ENCODE measurements at places on chromosomes 16 and 17.
A peak's percentile ranks its signal among the peaks of the same experiment; 100 is the strongest.

GRCh38 chr17:49067163-49067562 lies 65.4 kb upstream of the B4GALNT2 start:
- DNase-seq = no peak

DNA sequence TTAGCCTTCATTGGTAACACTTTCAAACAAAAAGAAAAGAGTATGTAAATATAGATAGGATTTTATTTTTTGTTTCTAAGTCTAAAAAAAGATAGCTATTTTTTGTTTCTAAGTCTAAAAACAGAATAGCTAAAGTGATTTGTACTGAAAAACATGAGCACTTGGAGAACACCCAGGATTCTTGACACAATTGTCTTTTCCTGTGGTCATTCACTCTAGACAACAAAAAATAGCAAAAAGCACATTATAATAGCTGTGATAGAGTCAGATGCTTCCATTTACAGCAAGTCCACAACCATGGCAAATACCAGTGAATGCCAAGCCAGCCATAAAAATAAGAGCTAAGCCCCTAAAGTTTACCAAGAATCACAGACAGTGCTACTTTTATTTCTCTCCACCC lies 36.7 kb downstream of the SKAP1 start:
- no peak for DNase-seq

GRCh38 chr17:76179496-76180467 lies 38.7 kb upstream of the FOXJ1 start:
- DNase-seq = no peak

DNA sequence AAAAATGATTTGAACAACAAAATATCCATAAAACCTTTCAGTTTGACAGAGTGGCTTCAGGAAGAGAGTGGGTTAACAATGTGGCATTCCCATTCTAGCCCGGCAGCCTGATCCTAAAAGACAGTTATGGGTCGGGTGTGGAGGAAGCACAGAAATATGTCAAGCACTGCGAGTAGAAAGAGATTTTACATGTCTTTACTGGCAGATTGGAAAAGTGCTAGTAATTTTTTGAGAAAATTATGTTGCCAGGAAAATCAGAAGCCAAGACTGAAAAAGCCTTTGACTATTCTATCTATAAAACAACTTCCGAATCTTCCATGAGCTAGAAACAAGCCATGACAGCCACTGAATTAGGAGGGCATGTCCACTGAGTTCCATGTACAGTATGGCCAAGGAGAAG lies 5.8 kb downstream of the CCL2 start:
- no peak for DNase-seq

DNA sequence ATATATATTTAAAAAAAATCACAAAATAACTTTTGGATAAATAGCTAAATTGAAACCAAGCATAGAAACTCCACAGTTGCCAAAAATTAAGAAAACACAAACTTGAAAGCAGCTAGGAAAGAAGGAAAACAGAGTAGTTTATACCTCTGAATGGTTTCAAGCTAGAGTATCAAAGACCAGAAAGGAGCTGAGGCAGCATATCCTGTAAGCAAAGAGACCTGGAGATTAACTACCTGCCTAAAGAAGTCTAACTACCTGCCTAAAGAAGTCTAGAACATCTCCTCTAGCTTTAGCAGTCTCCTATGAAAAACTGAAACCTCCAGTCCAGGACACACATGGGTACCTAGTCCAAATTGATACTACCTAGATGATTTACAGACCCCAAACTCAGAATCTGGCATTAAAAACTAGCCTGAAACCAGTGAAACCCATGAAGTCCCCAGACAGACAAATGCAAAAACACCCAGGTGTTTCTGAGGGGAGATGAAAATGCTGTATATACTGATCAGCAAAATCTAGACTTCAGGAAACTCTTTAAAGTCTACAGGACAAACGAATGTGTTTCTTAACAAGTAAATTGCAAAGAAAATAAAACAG lies 17.6 kb downstream of the APPBP2 start:
- DNase-seq = no peak

DNA sequence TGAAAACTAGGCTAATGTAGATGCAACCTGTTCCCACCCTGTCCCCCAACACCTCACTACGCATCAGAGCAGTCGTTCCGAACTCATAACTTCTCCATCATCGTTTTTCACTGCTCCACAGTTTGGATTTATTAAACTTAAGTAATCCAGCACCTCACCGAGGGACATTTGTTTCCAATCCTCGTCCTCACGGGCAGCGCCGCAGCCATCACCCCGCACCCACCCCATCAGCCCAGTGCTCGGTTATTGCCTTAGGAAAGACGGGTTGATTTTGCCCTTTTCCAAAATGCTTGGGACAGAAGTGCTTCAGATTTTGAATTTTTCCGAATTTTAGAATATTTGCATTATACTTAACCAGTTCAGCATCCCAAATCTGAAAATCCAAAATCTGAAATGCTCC lies 71.0 kb upstream of the DOC2B start:
- DNase-seq = no peak

- DNase-seq = no peak
These were observed 37.1 kb downstream of the DNAH2 start for GRCh38 chr17:7754656-7755055.

DNA sequence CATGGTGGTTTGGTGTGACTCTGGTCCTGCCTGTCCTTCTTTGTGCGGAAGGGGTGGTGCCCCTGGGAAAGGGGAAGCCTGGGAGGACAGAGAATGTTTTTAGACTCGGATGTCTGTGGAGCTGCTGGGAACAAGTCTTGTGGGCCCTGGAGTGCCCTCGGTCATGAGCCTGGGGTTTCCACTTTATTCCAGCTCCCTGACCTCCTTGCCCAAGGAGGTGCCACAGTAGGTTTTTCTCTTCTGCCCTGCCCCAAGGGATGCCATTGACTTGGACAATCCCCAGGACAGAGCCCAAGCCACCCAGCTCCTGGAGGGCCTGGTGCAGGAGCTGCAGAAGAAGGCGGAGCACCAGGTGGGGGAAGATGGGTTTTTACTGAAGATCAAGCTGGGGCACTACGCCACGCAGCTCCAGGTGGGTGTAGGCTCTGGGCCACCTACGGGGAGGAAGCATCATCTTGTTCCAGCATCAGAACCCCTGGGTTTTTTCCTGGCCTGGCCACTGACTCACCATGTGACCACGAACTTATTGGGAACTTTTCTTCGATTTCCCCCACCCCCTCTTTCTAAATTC lies 1.4 kb downstream of the STAT5A start:
- DNase-seq = peak; percentile 74

DNA sequence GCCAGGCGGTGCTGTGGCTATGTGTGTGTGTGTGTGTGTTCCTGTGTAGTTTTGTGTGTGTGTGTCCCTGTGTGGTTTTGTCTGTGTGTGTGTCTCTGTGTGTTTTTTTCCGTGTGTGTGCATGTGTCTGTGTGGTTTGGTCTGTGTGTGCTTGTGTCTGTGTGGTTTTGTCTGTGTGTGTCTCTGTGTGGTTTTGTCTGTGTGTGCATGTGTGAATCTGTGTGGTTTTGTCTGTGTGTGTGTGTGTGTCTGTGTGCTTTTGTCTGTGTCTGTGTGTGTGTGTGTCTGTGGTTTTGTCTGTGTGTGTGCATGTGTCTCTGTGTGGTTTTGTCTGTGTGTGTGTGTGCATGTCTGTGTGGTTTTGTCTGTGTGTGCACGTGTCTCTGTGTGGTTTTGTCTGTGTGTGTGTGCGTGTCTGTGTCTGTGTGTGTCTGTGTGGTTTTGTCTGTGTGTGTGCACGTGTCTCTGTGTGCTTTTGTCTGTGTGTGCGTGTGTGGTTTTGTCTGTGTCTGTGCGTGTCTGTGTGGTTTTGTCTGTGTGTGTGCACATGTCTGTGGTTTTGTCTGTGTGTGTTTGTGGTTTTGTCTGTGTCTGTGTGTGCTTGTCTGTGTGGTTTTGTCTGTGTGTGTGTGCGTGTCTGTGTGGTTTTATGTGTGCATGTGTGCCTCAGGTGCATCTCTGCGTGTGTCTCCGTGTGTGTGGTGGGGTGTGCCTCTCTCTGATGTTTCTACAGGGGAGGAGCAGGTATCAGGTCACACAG lies 62.3 kb downstream of the ZDHHC7 start:
- no peak for DNase-seq

DNA sequence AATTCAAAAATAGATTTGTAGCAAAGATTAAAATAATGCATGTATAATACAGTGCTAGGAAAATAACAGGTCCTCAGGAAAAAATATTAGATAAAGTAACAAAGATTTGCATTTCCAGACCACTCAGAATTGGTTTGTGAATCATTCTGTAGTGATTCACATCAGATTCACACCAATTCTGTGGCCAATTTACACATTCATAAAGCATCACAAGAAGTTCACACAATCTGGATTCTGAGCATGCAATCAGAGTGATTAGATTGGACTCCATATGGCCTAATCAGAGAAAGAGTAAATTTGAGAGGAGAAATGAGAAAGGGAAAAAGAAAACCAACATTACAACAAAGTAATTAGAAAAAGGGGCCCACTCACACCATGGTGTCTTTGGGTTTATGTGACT lies 36.0 kb upstream of the SLC47A1 start:
- no peak for DNase-seq

DNA sequence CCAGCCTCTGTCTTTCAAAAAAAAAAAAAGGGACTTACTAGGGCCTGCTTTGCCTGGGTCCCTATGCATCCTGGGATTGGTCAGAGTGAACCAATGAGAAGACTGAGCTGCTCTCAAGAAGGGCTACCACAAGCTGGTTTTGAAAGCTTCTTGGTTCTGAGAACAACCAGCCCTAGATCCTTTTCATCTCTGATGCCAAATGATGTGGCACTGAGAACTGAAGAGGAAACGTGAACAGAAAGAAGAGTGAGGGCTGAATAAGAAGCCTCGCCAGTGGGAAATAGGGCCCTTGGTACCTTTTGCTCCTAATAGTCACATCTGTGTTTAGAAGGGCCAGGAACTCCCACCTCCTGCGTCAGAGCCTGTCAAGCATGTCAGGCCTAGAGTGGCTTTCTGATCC lies 10.7 kb downstream of the TACO1 start:
- no peak for DNase-seq

DNA sequence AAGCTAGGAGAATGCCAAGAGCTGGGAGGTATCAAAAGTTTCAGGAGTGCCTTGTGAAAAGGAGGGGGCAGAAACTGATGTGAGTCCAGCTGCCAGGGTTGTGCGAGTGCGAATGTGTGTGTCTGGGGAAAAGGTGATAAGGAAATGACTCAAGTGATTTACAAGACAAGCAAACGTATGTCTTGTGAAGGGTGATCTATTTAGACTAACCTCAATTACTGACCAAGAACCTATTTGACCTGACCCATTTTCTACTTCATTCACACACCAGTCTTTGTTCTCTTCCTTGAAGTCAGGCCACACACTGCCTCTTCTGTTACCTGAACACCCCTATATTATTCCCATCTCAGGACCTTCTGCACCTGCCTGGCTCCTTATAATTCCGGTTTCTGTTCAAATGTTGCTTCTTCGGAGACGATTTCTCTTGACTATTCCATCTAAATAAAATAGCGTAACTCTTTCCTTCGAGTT lies 1.0 kb downstream of the GDE1 start:
- peak; percentile 15 for DNase-seq

- DNase-seq = no peak
These were observed 1.7 kb downstream of the DEXI start for GRCh38 chr16:10940501-10941079.

- DNase-seq = no peak
These were observed 65.8 kb downstream of the WSCD1 start for GRCh38 chr17:6135996-6136395.

DNA sequence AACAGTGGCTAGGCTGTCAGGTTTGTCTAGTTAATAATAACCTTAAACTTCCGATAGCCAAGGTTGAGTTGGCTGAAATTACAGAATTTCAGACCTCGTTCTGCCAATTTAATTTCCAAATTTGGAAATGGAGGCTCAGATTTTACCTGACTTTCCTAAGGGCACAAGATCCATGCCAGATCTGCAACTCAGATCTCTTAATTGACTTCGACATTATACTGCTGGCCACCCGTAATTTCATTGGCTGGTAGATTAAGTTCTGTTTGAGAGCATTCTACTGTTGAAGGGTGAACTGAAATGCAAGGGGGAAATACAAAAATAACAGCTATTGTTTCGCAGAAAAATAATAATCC lies 210.8 kb downstream of the CNTNAP4 start:
- DNase-seq = no peak

DNA sequence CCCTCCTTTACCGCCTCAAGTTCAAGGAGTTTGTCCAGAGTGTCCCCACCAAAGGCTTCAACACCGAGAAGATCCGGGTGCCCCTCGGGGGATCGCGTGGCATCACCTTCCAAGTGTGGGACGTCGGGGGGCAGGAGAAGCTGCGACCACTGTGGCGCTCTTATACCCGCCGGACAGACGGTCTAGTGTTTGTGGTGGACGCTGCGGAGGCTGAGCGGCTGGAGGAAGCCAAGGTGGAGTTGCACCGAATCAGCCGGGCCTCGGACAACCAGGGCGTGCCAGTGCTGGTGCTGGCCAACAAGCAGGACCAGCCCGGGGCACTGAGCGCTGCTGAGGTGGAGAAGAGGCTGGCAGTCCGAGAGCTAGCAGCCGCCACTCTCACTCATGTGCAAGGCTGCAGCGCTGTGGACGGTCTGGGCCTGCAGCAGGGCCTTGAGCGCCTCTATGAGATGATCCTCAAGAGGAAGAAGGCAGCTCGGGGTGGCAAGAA lies 1.1 kb downstream of the ARL4D start:
- DNase-seq = no peak

DNA sequence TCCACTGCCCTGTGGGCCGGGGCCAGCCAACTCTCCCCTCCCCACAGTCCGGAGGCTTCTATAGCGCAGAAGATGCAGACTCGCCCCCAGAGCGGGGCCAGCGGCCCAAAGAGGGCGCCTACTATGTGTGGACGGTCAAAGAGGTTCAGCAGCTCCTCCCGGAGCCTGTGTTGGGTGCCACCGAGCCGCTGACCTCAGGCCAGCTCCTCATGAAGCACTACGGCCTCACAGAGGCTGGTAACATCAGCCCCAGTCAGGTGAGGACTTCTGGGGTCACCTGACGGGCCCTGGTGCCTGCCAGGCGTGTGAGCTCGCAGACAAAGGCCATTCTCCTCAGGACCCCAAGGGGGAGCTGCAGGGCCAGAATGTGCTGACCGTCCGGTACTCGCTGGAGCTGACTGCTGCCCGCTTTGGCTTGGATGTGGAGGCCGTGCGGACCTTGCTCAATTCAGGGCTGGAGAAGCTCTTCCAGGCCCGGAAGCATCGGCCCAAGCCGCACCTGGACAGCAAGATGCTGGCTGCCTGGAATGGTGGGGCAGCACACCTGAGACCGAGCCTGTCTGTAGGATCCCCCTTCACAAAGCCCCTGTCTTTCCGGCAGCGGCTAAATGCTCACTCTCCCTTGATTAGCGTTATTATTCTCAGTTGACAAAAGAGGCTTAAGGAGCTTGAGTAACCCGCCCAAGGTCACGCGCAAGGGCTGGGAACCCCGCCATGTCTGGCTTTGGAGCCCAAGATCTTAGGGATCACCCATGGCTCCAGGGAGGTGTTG lies 3.9 kb downstream of the SPATA20 start:
- DNase-seq = no peak

- peak; percentile 68 for DNase-seq
These were observed 114.0 kb downstream of the C16orf95 start for GRCh38 chr16:87203060-87203656.

DNA sequence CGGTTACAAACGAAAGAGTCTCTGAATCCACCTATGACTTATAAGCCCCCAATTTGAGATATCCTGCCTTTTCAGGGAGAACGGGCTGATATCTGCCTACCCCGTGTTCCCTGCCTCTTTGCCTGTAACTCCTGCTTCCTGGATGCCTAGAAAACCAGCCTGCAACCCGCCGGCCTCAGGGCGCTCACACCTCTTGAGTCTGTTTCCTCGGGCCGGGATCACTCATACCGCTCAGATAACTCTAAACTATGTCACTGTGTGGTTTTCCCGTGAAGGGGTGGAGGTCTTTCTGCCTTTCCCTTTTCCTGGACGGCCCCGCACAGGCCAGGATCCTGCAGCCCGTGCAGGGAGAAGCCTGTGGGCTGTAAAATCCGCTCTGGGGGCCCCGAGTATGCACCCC lies 10.4 kb downstream of the RPUSD1 start:
- no peak for DNase-seq

GRCh38 chr17:48024149-48025039 lies 13.2 kb downstream of the COPZ2 start:
- DNase-seq = peak; percentile 49

Data from stimulated activated naive CD8-positive, alpha-beta T cell treated with anti-CD3 and anti-CD28 coated beads, Interleukin-15, Interleukin-2, amounts not matched to agents 100 U/mL and 50 U/mL, for 24 hours (primary cell).